Brain microvascular endothelial cell (primary cell): ENCODE measurements at places on chromosomes 2 and 18.

GRCh38 chr2:12890481-12890991 lies 173.8 kb downstream of the TRIB2 start:
- no peak for DNase-seq

- no peak for DNase-seq
Observed at GRCh38 chr2:181408861-181409260, 48.3 kb upstream of the ITGA4 start.

- DNase-seq, result no peak
Observed at GRCh38 chr2:184137955-184138354, 460.4 kb upstream of the ZNF804A start.

- no peak for DNase-seq
Observed at GRCh38 chr2:1491751-1492150, 78.5 kb downstream of the TPO start.

GRCh38 chr2:126934809-126935208 lies 36.1 kb downstream of the TEX51 start:
- DNase-seq, result no peak
